Right hindlimb (tissue), 1 donor: ENCODE measurements at places on chromosomes 13 and 19.
A peak's percentile ranks its signal among the peaks of the same experiment; 100 is the strongest.

GRCh38 chr19:35318679-35319448 is 10.1 kb upstream of the CD22 start:
- no peak for DNase-seq

DNA sequence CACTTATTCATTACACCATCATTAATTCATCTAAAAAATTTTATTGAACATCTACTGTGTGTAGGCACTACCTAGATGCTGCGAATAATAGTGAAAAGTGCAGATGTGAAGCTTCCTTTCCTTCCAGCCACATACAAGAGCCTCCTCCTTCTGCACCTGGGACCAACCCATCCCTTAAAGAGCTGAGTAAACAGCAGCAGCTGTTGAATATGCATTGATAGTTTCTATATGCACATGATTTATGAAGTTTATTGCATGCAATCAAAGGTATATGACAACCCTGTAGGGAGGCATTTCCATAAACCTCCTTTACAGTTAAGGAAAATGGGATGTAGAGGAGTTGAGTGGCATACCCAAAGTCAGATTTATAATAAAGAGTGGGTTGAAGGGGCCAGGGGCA is 110.3 kb upstream of the IPO5 start:
- DNase-seq: no peak

DNA sequence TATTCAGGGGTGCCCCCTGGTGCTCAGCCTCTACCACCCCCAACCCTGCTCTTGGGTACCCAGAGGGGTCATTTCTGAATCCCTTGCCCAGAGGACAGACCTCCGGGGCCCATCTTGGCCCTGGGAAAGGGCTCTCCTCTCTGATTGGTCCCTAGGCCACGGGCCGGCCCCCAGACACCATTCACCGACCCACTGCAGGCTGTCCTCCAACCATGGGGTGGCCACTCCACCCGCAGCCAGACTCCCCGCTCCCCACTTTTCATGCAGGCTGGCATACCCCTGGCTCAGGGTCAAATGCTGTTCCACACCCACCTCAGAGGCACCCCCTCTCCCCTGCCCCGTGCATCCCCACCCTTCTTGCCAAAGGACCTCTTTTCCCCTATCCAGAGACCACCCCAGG is 14.8 kb downstream of the SMIM24 start:
- no peak for DNase-seq

DNA sequence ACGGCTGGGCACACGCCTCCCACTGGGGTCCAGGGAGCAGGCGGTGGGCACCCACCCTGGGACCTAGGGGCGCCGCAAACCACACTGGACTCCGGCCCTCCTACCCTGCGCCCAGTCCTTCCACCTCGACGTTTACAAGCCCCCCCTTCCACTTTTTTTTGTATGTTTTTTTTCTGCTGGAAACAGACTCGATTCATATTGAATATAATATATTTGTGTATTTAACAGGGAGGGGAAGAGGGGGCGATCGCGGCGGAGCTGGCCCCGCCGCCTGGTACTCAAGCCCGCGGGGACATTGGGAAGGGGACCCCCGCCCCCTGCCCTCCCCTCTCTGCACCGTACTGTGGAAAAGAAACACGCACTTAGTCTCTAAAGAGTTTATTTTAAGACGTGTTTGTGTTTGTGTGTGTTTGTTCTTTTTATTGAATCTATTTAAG is 1.6 kb downstream of the JUNB start:
- no peak for DNase-seq

- DNase-seq: peak; percentile 67
Observed at GRCh38 chr19:5466814-5467291, 11.6 kb downstream of the ZNRF4 start.

DNA sequence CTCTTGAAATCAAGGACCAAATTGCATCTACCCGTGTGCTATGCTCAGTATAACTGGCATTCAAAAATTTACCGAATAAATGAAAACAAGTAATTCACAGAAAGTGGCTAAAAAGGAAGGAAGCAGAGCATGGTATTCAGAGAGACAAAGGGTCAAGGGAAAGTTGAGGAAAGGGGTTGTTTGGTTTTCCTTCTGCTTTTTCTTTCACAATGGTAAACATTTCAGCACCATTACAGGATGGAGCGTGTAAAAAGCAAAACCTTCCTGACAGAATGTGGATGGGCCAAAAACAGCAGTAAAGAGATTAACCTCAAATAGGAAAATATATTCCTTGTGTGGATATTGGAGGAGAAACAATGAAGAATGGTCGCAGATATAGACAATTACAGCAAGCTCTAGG is 14.8 kb downstream of the DIAPH3 start:
- no peak for DNase-seq

GRCh38 chr13:100315522-100315921 is 226.6 kb downstream of the PCCA start:
- DNase-seq: no peak

GRCh38 chr13:31067416-31068118 is 94.1 kb downstream of the HSPH1 start:
- no peak for DNase-seq

DNA sequence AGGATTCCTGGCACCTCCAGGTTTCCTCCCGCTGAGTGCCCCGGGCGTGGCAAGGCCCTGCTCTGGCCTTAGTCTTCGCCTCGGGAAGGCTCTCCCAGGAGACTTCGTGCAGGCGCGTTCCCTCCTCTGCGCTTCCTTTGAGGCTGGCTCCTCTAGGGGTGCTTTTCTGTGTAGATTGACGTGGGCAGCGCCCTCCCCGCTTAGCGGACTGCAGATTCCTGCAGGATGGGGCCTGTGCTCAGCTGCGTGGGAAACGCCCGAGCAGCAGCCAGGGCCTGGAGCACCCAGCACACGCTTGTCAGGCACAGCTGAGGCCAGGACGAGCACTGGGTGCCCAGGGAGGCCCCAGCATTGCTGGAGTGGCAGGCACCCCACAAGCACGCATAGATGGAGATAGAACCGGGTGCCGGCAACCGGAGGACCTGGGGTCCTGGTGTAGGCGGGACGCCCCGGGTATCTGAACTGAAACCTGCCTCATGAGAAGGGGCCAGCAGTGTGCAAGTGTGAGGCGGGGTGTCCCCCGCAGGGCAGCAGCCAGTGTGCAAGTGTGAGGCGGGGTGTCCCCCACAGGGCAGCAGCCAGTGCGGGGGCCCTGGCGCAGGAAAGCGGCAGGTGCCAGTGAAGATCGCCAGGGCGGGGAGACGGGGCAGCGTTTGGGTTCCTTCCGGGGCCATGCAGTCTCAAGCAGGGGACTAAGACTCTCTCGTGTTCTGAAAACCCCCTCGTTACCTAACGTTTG is 3.4 kb downstream of the NDUFS7 start:
- no peak for DNase-seq

GRCh38 chr13:26227166-26227971 is 5.3 kb upstream of the RNF6 start:
- no peak for DNase-seq

DNA sequence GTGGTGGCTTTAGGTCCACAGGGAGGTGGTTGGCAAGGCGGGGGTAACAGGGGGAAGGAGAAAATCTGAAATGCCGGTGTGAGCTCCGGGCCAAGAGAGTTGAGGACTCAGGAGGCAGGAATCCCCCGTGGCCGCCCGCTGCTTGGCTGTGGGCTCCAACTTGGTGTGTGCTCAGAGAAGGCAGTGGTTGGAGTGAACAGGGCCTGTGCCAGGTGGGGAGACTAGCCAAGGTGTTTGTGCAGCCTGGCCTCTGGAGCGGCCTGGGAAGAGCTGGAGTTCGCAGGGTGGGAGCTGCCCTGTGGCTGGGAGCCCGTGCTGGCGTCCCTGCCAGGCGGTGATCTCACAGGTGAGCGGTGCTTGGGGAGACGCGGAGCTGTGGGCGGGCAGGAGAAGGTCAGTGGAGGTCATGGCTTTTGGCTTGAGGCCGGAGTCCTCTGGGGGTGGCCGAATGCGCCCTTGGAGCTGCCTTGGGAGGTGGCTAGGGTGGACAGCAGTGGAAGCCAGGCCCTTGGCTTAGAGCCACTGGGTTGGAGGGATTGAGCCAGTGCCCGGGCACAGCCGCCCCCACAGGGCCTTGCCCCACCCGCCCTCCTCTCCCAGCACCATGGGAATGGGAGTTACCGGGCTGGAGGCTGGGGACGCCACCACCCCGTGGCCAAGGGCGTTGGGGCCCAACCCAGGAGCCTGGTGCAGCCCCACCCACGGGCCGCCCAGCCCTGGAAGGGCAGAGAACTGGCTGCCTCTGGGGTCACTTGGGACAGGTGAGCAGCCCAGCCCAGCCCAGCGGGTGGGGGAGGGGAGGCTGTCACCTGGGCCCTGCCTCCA is 7.1 kb upstream of the CIRBP start:
- DNase-seq: peak; percentile 78

DNA sequence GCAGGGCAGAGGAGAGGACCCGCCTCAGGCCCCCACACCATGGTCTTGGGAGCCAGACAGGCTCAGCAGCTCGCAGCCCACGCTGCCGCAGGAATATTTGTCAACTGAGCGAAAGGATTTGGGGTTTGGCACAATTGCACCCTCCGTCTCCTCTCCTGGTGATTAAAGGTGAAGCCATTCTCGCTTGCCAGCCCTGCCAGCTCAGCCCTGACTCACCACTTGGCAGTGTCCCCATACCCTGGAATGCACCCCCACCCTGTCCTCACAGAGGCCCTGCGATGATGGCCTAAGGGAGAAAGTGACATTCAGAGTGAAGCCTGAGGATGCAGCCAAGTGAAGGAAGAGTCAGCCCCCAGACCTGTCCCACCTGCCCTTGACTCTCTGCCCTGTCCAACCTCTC is 18.8 kb downstream of the CYTH2 start:
- peak; percentile 50 for DNase-seq

DNA sequence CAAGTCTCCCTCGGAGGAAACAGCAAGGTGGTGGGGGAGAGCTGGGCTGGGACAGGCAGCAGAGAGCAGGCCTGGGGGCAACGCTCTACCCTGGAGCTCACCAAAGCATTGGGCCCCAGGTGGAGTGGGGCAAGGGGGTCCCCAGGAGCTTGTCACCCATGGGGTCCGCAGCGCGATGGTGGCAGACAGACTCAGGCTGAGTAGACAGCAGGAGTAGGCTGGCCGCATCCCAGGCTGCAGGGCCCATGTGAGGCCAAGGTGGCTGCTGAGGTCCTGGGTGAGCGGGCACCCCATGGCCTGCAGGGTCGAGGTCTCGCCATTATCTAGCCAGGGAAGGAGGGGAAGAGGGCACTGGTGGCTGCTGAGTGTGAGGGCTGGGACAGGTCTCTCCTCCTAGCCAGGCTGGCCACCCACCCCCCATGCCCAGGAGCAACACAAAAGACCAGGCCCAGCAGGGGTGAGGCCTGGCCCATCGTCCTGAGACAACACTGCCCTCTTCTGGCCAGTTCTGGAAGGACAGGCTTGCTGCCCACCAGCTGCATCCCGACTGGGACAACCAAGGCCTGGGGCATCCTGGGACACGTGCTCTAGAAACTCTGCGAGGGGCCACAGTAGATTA is 33.1 kb downstream of the CEBPG start:
- DNase-seq: peak; percentile 71

- no peak for DNase-seq
Observed at GRCh38 chr13:94656766-94657165, 55.1 kb downstream of the GPR180 start.

GRCh38 chr13:27147530-27148170 is 24.0 kb downstream of the USP12 start:
- no peak for DNase-seq

GRCh38 chr13:108944760-108945159 is 315.3 kb downstream of the MYO16 start:
- DNase-seq: no peak

GRCh38 chr13:30618186-30618929 is 638 bp downstream of the USPL1 start:
- peak; percentile 25 for DNase-seq

- no peak for DNase-seq
Observed at GRCh38 chr19:4536798-4537197, 1.8 kb upstream of the PLIN5 start.

GRCh38 chr13:110942248-110942981 is 27.5 kb upstream of the ANKRD10 start:
- no peak for DNase-seq

- DNase-seq: no peak
Observed at GRCh38 chr13:95783747-95784146, 106.8 kb downstream of the DNAJC3 start.

- no peak for DNase-seq
Observed at GRCh38 chr13:99426426-99426825, 74.8 kb upstream of the TM9SF2 start.

GRCh38 chr19:495081-495401 is 1.2 kb upstream of the MADCAM1 start:
- DNase-seq: no peak

- no peak for DNase-seq
Observed at GRCh38 chr13:20192158-20192835, 441 bp downstream of the GJB2 start.

- DNase-seq: no peak
Observed at GRCh38 chr19:19651076-19651475, 7.6 kb upstream of the GMIP start.

GRCh38 chr13:59422646-59423045 is 741.1 kb downstream of the DIAPH3 start:
- DNase-seq: no peak

GRCh38 chr13:45255247-45255987 is 54.6 kb upstream of the KCTD4 start:
- DNase-seq: no peak

- no peak for DNase-seq
Observed at GRCh38 chr19:58434217-58434616, 5.7 kb downstream of the ZNF132 start.

DNA sequence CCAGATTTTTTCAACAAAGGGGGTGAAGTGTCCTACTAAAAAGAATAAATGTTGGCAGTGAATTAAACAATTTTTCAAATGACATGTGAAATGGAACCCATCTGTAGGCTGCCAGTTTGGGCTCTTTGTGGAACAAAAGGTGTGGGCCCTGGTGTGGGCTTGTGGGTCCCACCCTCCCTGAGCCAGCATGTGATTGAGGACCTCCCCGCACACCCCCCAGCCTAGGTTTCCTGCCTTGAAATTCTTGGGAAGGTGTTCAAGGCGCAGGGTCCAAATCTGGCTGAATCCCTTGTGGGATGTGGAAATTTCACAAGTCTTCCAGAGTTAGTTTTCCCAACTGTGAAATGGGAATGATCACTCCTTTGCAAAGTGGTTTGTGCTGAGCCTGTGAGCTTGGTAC is 4.1 kb downstream of the GGN start:
- DNase-seq: no peak

DNA sequence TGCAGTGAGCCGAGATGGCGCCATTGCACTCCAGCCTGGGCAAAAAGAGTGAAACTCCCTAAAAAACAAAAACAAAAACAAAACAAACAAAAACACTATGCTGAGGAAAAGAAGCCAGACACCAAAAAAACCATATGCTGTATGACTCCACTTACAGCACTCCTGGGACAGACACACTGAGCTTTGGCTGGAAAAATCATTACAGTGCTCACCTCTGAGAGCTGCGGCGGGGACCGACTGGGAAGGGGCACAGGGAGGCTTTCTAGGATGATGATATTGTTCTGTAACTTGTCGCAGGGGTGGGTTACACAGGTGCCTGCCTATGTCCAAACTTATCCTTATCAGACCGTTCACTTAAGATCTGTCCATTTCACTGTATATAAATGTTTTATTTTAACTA is 7.8 kb downstream of the PNMA8A start:
- DNase-seq: no peak

- DNase-seq: no peak
Observed at GRCh38 chr19:19514881-19515641, at the start of gene TSSK6. TSS of gene TSSK6 (minus strand) at chr19:19515548. CDS start at chr19:19515427, 121 bp downstream.

- DNase-seq: no peak
Observed at GRCh38 chr19:1390890-1391423, 7.2 kb downstream of the NDUFS7 start.
